ENCODE measurements at places on chromosomes 3 and 15.

DNA sequence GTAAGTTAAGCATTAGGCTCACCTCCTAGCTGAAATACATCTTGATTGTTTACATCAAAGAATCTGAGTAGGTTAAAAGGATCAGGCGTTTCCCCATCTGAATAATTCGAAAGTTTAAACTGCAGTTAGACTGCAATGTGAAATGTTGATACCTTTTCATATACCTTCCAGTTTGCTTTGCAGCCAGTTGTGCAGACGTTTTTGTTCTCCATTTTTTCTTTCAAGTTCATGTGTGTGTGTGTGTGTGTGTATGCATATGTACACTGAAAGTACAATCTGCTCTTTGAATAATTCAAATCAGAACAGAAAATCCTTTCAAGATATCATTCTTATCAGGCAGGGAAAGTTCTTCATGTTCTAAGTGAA lies 2.9 kb downstream of the ITPR1 start:
- no peak for DNase-seq

GRCh38 chr3:142997330-142997729 lies 4.0 kb upstream of the U2SURP start:
- DNase-seq = no peak

DNA sequence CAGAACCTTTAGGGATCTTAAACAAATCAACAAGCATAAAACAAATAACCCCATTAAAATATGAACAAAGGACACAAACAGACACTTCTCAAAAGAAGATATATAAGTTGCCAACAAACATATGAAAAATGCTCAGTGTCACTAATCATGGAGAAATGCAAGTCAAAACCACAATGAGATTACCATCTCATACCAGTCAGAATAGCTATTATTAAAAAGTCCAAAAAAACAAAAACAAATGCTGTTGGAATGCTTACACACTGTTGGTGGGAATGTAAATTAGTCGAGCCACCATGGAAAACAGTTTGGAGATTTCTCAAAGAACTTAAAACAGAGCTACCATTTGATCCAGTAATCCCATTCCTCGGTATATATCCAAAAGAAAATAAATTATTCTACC lies 423.6 kb downstream of the OTOL1 start:
- DNase-seq = no peak

- no peak for DNase-seq
Measured at GRCh38 chr3:184985586-184985985, 167.3 kb downstream of the C3orf70 start.

DNA sequence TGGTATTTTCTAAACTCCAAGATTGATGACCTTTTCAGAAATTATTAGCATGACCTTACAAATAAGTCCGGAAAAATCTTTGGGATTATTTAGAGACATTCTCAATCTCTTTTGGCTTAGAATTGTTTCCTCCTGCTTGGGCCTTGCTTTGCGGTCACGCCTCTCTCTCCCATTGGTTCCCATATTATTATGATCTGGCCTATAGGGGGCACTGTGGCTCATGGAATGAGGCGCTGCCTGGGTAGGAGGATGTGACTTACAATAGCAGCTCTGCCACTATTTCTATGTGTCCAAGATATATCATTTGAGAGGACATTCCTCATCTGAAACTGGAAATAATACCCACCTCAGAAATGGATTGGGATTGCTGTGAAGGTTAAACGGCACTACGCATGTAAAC lies 464.9 kb downstream of the MFSD1 start:
- DNase-seq = no peak
